ENCODE measurements at places on chromosomes 7 and 10.

GRCh38 chr10:11823122-11823988 lies at the start of gene PROSER2:
TSS of gene PROSER2 (plus strand) at chr10:11823356. CDS start at chr10:11852078, 28,722 bp downstream.
- DNase-seq: peak; percentile 9

- DNase-seq: no peak
Observed at GRCh38 chr10:110461088-110461487, 36.6 kb upstream of the DUSP5 start.

DNA sequence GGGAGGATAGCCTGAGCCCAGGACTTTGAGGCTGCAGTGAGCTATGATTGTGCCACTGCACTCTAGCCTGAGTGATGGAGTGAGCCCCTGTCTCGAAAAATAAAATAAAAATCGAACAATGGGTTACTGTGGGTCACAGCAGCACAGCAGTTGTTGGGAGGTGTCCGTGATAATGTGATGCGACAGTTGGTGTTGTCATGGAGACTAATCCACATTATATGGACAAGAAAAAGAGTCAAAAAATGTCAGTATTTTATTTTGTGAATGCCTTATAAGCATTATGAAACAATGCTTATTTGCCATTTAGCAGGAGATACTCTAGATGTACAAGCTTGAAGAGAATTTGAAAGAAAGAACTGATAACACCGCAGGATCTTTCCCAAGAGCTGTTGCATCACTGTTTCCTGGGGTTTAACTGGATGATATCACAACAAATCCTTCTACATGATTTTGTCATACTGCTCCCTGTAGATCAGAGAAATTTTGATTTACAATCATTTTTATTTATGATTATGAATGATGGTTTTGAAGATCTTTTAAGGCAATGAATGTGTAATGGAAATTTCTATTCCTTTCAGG lies 195.4 kb downstream of the BAMBI start:
- no peak for DNase-seq

GRCh38 chr10:19043431-19043830 lies 5.2 kb upstream of the MALRD1 start:
- no peak for DNase-seq

GRCh38 chr10:16915300-16915699 lies 98.1 kb upstream of the RSU1 start:
- no peak for DNase-seq

- no peak for DNase-seq
Observed at GRCh38 chr7:132436121-132436520, 140.1 kb downstream of the PLXNA4 start.

DNA sequence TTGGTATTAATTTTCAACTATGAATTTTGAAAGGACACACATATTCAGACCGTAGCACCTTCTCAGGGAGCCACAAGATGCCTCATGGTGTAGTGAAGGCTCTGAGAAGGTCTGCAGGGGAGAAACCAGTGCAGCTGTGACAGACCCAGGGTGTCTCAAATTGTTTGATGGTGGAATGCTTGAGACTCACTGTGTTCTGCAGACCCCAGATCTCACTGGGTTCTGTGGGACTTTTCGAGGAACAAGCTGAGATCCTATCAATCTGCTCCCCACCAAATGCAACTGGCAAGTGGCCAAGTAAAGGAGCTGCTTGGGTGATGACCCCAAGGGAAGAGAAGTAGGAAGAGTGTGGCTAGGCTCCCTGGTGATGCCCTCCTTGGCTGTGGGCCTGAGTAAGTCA lies 130.5 kb upstream of the UNC5B start:
- DNase-seq: no peak

- no peak for DNase-seq
Observed at GRCh38 chr7:130366564-130366963, 13.7 kb upstream of the CPA1 start.

DNA sequence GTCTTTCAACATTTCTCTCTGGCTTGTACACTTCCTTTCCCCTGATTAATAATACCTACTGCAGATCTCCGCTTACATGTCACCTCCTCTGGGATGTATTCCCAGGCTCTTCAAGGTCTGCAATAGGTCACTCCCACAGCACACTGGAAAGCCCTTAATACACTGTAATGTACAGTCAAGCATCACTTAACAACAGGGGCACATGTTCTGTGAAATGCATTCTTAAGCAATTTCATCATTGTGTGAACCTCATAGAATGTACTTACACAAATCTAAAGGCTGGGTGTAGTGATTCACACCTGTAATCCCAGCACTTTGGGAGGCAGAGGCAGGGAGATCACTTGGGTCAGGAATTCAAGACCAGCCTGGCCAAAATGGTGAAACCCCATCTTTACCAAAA lies 1.9 kb downstream of the COX15 start:
- no peak for DNase-seq

- no peak for DNase-seq
Observed at GRCh38 chr7:157712666-157713235, 375.9 kb downstream of the DNAJB6 start.
